ENCODE measurements at places on chromosomes 7 and 10.

GRCh38 chr7:151927011-151927410, 29.2 kb upstream of the GALNTL5 start:
- DNase-seq, result no peak

DNA sequence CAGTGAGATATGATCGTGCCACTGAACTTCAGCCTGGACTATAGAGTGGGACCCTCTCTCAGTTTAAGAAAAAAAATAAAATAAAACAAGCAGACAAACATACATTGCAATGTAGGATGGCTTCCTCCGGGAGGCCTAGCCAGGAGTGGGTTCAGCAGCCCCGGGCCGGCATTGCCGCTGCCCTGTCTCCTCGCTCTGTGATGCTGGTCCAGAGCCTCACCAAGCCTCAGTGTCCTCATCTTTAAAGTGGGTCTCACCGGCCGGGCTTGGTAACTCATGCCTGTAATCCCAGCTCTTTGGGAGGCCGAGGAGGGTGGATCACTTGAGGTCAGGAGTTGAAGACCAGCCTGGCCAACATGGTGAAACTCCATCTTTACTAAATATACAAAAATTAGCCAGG, 71.6 kb downstream of the PTPRE start:
- no peak for DNase-seq

- DNase-seq, result peak; percentile 68
These were observed 1.5 kb upstream of the SKIDA1 start for GRCh38 chr10:21526860-21527597.

DNA sequence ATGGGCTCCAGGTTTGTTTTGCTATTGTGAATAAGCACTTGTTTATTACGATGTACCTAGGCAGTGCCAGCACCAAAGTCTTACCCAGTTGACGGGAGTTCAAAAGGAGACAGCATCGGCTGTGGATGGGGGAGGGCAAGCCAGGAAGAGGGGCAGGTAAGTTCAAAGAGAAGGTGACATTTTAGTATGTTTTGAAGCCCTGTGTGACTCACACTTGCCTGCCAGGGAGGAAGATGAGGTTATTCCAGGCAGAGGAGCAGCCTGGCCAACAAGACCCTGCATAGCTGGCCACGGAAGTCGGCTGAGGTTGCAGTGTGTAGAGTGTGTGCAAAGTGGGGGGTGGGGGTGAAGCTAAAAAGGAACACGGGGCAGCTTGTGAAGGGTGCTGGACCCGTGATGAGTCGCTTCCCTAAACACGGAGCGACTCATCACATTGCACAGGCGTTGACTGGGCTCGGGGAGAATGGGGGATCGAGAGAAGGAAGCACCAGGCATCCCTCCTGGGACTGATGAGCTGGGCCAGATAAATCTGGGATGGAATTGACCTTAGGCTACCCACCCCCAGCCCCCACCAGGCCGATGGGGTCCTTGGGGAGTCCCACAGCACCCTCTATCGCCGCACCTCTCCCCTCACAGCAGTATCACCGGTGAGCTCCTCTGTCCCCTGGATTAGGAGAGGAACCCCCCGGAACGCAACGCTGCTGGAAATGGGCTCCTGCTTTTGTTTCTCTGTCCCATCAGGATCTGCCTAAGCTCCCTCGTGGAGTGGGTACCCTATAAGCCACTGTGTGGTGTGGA, 97.9 kb upstream of the IKZF1 start:
- DNase-seq, result no peak
